ENCODE measurements at places on chromosomes 2 and 18.

DNA sequence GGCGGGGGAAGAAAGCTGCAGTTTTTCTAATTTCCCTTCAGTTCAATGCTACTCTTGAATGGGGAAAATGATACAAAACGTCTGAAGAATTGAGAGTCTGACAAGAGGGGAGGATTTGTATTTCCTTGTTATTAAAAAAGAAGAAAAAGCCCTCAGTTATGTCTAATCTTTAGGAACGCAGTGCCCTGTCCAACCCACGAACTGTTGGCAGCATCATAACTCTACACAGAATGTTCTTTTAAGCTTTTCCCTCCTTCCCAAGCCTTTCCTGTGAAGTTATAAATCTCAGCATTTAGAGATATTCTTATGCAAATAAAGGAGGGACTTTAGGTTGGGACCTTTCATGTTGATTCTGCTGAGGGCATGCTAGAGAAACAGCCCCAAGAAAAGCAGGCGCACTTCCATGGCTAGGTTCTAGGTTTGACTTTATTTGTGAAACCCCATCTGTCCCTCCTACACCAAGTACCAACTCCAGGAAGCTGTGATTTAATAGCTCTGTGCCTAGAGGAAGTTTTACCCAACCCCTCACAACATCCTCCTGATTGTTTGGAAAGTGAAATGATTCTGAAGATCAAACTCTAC is 288.6 kb downstream of the SETBP1 start:
- no peak for DNase-seq

- no peak for DNase-seq
Measured at GRCh38 chr2:67613227-67613626, 216.1 kb downstream of the ETAA1 start.

DNA sequence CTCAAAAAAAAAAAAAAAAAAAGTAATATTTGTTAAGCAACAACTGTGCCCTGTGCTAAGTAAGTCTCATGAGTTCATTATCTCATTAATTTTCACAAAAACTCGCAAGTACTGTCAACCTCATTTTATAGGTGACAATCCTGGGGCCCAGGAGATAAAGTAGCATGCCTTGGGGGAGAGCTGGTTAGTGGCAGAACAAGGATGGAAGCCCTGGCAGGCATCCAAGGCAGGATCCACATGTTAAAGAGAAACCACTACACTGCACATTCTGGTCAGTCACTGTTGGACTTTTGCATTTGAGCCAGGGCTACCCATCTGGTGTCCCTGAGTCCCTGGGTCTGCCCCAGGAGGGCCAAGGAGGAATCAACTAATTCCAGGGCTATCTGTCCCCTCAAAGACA is 54.6 kb downstream of the ZFP36L2 start:
- DNase-seq, result peak; percentile 52

DNA sequence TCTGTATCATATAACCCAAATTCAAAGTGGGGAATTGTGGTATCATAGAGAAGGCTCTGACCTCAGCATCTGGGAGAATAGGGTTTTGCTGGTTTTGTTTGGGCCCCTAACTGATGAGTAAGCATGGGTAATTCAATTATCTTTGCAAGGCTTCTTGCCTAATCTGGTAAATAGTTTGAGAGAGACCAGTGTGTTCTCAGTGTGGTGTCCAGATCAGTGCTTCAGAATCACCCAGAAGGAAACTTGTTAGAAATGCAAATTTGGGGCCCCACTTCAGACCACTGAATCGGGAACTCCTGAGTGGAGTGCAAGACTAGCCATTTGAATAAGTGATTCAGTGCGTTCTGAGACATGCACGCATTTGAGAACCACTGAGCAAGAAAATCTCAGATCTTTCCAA is 282.7 kb downstream of the EPHA4 start:
- peak; percentile 3 for DNase-seq

GRCh38 chr2:70084973-70085710 is 2.1 kb upstream of the PCBP1 start:
- DNase-seq, result no peak

DNA sequence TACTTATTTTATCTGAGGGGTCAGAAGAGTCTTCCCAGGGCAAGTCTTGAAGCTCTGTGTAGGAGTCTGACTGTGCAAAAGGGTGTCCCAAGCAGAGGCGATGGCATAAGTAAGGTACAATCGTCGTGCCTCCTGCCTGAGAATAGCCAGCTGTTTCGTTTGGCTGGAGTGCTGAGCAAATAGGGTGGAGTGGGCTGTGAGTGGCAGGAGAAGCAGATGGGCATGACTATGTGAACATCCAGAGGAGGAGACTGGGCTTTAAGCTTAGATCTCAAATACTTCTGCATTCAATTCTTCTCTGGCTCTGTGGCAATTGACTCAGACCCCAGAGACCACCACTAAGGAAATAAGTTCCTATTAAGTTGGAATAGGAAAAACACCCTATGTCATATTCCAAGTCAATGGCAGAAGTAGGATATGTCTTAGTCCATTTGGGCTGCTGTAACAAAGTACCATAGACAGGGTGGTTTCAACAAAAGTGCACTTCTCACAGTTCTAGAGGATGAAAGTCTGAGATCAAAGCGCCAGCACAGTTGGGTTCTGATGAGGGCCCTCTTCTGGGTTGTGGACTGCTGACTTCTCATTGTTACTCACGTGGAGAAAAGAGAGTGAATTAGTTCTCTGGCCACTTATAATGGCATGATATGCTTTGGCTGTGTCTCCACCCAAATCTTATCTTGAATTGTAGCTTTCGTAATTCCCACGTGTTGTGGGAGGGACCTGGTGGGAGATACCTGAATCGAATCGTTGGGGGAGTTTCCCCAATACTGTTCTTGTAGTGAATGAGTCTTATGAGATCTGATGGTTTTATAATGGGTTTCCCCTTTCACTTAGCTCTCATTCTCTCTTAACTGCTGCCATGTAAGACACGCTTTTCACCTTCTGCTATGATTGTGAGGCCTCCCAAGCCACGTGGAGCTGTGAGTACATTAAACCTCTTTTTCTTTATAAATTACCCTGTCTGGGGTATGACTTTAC is 120.2 kb downstream of the LPIN1 start:
- DNase-seq, result no peak

GRCh38 chr2:25548601-25549000 is 124.8 kb downstream of the DTNB start:
- no peak for DNase-seq

DNA sequence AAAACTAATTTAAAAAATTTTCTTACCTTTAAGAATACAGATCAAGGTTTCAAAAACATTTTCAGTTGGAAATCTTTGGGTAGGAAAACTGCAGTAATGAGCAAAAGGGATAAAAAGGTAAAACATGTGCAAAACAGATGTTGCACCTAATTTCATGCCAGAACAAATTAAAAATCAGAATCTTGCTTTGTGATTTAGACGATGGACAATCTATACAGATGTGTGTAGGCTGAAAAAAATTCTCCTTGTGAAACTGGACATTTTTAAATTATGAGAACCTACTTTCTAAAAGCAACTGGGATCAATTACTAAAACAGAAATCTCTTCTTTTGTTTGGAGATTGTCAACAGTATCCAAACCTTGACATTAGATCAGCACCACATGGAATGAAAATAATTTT is 183.2 kb upstream of the ITGA4 start:
- DNase-seq, result no peak

- DNase-seq, result no peak
Measured at GRCh38 chr18:32770666-32771168, 2.1 kb downstream of the KLHL14 start.

- DNase-seq, result peak; percentile 44
Measured at GRCh38 chr2:83063511-83063910, 1395.6 kb downstream of the SUCLG1 start.

GRCh38 chr2:176637142-176637485 is 367.9 kb downstream of the MTX2 start:
- DNase-seq, result no peak

- DNase-seq, result no peak
Measured at GRCh38 chr18:27582760-27583412, 397.8 kb upstream of the CHST9 start.

GRCh38 chr2:83972128-83972527 is 487.0 kb downstream of the SUCLG1 start:
- no peak for DNase-seq

GRCh38 chr2:141968433-141968832 is 162.4 kb downstream of the LRP1B start:
- DNase-seq, result peak; percentile 12

DNA sequence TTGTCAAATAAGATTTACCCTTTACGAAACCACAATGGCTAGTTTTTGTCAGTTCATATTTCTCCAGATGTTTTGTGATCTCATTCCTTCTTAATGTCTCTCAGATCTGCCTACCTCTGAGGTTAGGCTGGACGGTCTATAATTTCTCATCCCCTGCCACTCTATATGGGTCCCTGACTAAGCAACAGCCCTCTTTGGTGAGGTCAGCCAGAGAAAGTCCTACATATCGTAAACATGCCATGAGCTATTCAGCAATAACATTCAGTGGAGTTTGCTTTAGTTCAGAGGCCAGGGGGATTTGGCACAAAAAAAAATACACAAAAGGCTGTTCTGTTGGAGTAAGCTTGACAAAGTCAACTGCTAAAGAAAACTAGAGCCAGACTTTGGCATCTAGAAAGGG is 192.1 kb upstream of the NCKAP5 start:
- DNase-seq, result peak; percentile 55

DNA sequence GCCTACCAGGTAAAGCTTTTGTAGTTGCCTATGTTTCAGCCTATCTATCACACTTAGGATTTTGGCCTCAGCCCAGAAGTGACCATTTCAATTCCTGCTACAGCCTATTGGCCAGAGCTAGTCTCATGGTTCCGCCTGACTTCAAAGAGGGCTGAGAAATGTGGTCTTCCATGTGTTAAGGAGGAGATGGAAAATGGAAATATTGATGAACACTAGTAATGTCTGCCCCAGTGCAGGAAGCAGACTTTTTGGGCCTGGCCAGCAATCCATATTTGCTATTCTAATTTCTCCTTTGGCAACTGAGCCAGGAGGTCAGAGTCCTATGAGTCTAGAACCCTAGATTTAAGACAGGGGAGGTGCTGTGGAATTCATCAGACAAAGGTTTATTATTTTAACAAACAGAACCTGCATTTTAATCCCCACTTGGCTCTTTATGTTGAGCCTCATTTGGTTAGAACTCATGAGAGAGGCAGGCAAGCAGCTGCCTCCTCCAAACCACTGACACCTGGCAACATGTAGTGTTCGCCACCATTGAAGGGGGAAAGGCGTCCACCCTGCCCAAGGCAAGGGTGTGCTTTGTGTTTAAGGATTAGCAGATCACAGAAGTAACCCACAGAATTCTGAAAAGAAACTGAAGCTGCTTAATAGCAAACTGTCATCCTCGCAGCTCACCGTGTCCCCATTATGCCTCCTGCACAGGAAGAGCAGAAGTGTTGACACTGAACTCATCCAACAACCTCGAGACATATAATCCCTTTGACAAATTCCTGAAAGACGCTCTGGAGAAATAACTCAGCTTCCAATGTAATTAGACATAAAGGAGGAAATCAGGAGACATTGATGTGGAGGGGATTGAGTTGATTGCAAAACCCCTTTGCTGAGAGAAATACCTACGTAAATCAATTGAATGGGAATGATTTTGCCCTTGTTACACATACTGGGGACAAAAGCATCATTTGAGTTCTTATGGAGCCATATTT is 47.7 kb upstream of the SCG2 start:
- no peak for DNase-seq

DNA sequence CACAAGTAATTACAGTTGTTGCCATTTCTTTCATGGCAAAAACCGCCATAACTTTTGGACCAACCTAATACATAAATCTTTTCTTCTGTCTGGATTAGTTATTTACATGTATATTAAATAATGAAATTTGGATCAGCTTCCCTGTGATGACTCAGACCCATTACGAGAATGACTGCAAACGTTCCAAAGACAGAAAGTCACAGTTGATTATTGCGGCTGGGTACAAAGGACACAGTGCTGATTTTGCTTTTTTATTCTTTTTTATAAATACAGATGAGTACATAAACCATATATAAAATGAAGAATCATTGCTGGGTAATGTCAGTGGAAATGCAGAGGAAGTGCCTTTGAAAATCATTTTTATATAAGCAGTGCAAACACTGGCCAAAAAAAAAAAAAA is 126.2 kb downstream of the TWIST2 start:
- DNase-seq, result peak; percentile 81

DNA sequence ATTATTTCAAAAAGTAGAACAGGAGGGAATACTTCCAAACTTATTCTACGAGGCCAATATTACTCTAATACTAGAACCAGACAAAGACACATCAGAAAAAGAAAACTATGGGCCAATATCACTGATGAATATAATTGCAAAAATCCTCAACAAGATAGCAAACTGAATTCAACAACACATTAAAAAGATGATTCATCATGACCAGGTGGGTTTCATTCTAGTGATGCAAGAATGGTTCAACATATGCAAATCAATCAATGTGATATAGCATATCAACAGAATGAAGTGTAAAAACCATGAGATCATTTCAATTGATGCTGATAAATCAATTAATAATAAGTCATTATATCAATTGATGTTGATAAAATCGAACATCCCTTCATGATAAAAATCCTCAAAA is 22.4 kb upstream of the EML6 start:
- DNase-seq, result no peak

GRCh38 chr18:22348521-22349316 is 69.0 kb downstream of the CTAGE1 start:
- peak; percentile 53 for DNase-seq

- no peak for DNase-seq
Measured at GRCh38 chr2:128777196-128778035, 458.7 kb upstream of the HS6ST1 start.

- DNase-seq, result no peak
Measured at GRCh38 chr2:215526341-215526740, 90.5 kb upstream of the FN1 start.

DNA sequence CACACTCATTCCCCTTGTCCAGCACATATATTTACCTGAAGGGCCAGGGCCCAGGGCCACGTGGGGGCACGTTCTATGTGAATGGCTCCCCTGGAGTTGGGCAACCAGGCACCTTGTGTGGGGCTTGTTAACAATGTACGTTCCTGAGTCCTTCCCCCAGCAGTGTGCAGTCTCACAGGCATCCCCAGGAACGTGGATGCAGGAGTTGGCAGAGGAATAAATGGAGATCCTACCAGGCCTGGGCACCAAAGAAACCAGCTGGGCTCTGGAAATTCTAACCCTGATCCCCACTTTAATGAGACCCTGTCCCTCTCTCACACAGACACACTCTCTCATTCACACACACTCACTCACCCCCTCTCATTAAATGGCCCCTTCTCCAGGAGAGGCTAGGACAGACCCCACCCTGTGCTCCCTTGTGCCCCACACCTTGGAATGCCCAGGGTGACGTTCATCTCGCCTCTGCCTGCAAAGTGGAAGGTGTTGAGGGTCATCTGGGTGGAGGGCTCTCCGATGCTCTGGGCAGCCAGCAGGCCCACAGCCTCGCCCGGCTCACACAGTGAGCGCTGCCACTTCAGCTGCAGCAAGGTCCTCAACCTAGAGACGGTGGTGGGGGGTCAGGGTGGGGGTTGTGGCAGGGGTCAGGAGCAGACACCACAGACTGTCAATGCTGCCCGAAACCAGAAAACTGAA is 65.6 kb downstream of the POLR1A start:
- no peak for DNase-seq

DNA sequence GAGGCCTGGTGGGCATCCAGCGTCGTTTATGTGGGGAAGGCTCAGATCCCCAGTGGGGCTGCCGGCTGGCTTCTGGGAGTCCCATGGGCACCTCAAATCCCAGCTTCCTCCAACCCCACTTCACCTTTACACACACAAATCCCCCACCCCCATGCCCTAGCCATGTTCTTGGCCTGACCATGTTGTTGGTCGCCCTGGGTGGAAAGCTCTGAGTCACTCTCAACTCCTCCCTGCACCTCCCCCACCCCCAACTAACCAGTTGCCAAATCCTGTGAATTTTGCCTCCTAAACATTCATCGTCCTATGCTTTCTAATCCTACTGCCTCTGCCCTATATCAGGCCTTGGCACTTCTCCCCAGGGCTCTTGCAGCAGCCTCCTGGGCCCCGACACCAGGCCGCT is 6.4 kb downstream of the TNS1 start:
- DNase-seq, result peak; percentile 92
